ENCODE measurements at places on chromosomes 7 and 10.

GRCh38 chr10:47053081-47053798, 142.0 kb downstream of the PTPN20 start:
- no peak for DNase-seq

DNA sequence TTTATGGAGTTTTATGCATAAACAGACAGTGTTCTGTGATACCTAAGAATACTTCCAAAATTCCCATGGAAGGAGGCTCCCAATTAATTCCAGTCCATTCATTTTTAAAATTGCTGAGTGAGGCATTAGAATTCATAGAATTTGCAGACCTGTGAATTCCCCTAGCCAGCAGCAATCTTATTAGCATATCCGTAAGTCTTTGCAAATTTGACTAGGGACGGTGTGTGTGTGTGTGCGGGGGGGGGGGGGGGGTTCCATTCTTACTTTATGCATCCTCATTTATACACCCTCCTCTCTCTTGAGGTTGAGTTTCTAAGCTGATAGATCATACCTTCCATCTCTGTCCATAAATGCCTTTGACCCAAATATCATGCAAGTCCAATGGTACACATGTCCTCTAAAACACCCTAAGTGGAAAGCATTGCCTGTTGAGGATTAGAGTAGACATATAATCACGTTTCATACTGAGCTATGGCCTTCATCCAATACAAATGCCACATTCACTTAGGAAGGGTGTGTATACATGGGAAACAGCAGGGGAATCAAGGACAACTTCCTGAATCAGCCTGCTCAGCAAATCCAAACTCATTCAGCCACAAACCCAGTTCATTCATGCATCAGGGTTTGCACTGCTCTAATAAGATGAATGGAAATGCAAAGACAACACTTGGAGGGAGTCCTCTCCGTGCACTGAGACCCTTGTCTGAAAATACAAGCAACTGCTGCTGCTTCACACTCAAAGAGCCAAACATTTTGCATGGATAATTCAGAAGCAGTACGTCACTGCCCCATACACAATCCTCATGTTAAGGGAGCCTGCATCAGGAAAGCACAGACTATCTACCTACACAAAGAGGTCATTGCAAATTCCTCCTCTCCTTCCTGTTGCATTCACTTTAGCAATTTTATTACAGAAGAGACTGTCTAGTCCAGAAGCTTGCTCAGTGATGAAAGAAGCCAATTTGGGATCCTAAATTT, 350.8 kb downstream of the KCNMA1 start:
- no peak for DNase-seq

GRCh38 chr10:3427950-3428354, 255.4 kb upstream of the PITRM1 start:
- DNase-seq = no peak

DNA sequence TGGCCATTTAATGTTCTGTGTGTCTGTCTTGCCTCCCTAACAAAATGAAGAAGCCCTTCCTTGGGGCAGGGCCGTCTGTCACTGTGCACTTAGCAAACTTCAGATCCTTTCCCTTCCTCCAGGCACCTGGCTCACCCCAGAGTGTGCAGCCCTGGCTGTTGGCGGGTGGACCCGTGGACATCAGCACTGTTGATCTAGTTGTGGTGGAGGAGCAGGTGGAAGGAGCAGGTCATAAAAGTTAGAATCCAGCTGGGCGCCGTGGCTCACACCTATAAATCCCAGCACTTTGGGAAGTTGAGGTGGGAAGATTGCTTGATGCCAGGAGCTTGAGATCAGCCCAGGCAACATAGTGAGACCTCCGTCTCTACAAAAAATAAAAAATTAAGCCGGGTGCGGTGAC, 12.7 kb downstream of the RAB19 start:
- no peak for DNase-seq

GRCh38 chr7:40977533-40977932, 725.4 kb downstream of the INHBA start:
- DNase-seq = no peak

DNA sequence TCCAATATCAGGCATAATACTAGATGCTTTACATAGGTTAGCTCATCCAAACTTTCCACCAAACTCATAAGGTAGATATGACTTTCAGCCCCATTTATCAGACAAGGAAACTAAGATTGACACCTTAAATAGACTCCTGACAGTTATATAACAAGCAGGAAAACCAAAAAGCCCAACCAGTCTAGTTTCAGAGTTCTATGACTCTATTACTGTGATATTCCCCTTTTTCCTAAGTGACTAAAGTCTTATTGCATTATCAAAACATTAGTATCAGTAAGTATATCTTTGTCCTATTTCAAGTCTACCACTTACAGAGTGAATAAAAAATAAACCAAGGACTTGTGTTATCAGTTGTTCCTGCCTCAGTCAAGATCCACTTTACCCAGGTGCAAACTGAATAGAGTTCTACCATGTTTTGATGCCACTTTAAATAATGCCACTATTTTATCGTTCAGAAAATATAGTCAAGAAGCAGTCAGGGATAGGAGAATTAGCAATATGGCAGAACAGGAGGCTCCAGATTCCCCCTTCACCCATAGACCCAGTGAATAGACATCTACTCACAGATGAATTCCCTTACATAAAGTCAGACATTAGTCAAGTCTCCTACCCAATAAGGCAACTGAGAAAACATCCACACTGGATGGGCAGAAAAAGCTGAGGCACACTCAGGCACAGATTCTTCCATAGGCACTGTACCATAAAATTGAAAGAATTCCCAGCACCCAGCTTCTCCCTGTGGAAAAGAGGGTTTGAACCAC, 74.1 kb downstream of the CRPPA start:
- no peak for DNase-seq

- DNase-seq = no peak
Measured at GRCh38 chr10:61877887-61878739, 23.4 kb upstream of the ARID5B start.

GRCh38 chr7:131011976-131012375, 278.0 kb upstream of the KLF14 start:
- DNase-seq = no peak

- no peak for DNase-seq
Measured at GRCh38 chr10:1563028-1563427, 174.3 kb downstream of the ADARB2 start.

DNA sequence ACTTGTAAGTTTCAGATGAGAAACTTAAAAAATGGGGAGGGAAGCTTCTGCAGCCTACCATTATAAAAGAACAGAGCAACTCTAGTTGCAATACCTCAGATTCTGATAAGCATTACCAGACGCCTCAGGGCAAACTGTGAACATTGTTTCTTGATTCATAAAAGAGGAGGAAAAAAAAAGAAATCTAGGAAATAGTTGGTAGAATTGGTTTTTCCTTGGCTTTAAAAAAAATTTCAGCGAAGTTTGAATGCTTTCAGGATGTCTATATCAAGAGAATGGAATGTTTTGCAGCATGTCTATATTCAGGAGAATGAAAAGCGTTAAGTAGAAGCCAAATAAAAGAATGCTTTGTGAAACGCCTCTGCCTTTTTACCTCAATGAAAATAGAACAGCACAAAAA, 17.5 kb upstream of the ANLN start:
- DNase-seq = no peak

- no peak for DNase-seq
Measured at GRCh38 chr7:25863729-25864110, 288.3 kb upstream of the NFE2L3 start.

GRCh38 chr7:30751696-30752273, at the start of gene INMT:
Gene INMT, plus strand, starts transcription at chr7:30752135. Its CDS starts 16 bp downstream, at chr7:30752151.
- DNase-seq = no peak

- DNase-seq = no peak
Measured at GRCh38 chr10:104802941-104803340, 161.9 kb downstream of the SORCS3 start.

GRCh38 chr7:105656922-105657521, 75.7 kb upstream of the EFCAB10 start:
- DNase-seq = peak; percentile 48

DNA sequence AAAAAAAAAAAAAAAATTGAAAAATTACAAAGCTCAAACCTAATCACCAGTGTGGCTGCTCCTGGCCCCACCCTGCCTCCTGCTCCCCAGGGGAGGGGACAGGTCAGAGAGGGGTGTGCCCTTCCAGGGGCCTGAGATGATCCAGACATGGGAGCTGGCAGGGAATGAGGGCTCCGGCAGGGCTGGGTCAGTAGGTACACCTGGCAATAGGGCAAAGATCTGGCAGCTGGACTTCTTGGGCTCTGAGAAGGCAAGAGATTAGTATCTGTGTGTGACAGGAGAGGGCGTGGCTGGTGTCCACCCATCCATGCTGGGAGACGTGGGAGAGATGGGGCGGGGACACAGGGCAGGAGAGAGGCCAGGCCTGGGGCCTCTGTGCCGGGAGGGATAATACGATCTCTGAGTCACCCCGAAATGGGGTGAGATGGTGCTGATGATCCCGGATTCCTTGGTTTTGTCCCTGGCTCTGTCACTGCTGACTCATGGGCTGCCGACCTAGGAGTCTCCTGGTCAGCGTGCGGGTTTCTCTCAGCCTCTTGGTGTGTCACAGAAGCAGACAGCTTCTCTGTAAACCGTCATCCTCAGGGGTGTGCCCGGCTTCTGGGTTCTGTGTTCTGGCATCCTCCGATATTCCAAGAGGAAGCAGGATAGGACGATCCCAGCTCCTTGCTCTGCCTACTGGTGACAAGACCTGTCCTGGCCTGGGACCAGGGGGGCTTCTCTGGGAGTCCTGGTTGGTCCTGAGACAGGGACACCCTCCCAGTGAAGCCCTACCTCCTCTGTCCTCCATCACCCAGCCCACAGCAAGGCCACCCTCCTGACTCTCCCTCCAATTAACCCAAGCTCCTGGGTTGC, 8.2 kb upstream of the CLDN4 start:
- DNase-seq = no peak

GRCh38 chr7:117673839-117674238, 194.0 kb downstream of the CFTR start:
- no peak for DNase-seq

GRCh38 chr10:3324612-3325038, 152.0 kb upstream of the PITRM1 start:
- no peak for DNase-seq

- no peak for DNase-seq
Measured at GRCh38 chr10:43570971-43571370, 3.4 kb downstream of the ZNF239 start.

DNA sequence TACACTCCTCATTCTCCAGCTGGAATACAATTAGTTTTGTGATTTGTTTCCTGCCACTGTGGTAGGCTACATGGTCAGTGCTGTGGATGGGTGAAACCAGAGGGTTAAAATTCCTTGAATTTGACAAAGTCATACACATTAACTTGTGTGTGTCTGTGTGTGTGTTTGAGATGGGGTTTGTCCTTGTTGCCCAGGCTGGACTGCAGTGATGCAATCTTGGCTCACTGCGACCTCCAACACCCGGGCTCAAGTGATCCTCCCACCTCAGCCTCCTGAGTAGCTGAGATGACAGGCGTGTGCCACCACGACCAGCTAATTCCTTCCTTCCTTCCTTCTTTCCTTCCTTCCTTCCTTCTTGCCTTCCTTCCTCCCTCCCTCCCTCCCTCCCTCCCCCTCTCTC, 24.8 kb upstream of the GIMAP8 start:
- no peak for DNase-seq

DNA sequence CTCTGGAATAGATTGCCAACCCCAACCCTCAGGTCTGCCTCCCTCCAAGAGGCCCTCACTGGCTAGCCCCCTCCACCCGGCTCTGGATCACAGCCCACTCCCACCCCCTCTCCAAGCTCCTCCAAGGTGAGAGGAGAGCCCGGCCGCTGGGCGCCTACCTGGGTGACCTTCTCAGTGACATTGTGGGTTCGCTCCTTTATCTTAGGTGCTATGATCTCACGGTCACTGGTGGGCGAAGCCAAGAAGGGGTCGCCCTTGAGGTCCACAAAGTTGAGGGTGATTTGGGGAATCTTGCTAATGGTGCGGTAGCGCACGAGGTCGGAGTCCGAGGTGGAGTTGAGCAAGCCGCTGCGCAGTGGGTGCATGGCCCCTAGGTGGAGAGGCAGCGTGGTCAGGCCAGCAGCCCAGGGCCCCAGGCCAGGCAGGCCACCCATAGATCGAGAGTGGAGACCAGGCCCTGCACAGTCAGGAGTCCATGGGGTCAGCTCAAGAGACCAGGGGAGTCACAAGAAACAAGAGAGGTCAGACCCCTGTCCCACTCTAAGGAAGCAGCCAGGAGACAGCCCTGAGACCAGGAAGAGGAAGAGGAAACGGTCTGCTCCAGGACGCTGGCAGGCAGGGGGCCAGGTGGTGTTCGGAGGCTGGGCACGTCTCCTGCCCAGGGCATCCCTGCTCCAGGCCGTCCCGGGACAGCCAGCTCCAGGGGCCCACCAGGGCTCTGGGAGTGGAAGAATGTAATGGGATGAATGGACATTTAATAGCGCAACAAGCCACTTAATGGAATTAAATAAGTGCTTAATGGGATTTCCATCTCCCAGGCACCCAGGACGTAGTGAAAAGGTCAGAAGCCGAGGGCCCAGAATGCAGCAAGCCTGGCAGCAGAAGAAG, 20.7 kb downstream of the KCNH2 start:
- DNase-seq = no peak

DNA sequence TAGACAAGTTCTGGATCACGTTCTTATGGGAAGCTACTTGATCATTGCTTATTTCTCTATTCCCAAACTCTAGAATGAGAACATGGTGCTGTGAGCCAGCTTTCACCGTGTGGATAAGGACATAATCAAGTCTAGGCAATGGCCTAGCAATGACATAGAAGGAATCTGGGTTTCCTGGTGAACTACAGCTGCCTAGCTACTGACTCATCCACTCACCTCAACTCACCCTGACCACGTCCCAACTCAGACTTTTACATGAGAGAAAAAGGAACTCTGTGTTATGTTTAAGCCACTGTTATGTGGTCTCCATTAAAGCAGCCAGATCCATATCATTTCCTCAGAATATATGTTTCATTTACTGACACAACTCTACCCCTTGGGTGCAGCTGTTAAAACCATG, 18.8 kb upstream of the MET start:
- DNase-seq = no peak

- DNase-seq = no peak
Measured at GRCh38 chr10:83990126-83990525, 149.2 kb upstream of the GHITM start.

DNA sequence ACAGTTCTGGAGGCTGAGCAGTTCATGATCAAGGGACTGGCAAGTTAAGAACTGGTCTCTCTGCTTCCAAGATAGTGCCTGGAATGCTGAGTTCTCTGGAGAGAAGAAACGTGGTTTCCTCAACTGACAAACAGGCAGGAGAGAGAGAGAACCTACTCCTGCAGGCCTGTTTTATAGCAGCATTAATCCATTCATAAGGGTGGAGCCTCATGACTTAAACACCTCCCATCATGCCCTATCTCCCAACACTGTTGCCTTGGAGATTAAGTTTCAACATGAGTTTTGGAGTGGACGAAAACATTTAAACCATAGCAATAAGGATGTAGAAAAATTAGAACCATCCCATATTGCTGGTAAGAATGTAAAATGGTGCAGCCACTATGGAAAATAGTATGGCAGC, 32.3 kb upstream of the IMMP2L start:
- DNase-seq = no peak

GRCh38 chr7:80729591-80730320, 91.3 kb downstream of the CD36 start:
- DNase-seq = no peak

All from T-helper 2 cell (primary cell).